ENCODE measurements at places on chromosomes 5 and 9. TPM values are rescaled to one million over a fixed set of nuclear protein-coding genes. Genes with fewer than 3 reads are reported as not detected.

ANKRD31 gene
- 0.11 TPM for polyA plus RNA-seq

MATR3 gene
- polyA plus RNA-seq, result 174 TPM

DEPDC1B gene
- polyA plus RNA-seq, result 0.36 TPM

IGFBPL1 gene
- 0.28 TPM for polyA plus RNA-seq

SPINK7 gene
- polyA plus RNA-seq, result not detected

HTR4 gene
- 0.23 TPM for polyA plus RNA-seq

ATOX1 gene
- polyA plus RNA-seq, result 72.8 TPM

OTP gene
- not detected for polyA plus RNA-seq

PHPT1 gene
- polyA plus RNA-seq, result 18.1 TPM

LHX3 gene
- polyA plus RNA-seq, result not detected

SLC25A48 gene
- not detected for polyA plus RNA-seq

ROPN1L gene
- polyA plus RNA-seq, result 0.30 TPM

HSPB3 gene
- polyA plus RNA-seq, result 2.1 TPM

PCDHGC4 gene
- polyA plus RNA-seq, result 0.32 TPM

MAP1B gene
- 4.4 TPM for polyA plus RNA-seq

FAM120A gene
- polyA plus RNA-seq, result 74.3 TPM

NUTM2F gene
- polyA plus RNA-seq, result not detected
